ENCODE measurements at places on chromosomes 5 and 9. TPM values are rescaled to one million over a fixed set of nuclear protein-coding genes. Genes with fewer than 3 reads are reported as not detected.

Gene CCNJL
- 3.3 TPM for total RNA-seq

Gene CCDC69
- 45.8 TPM for total RNA-seq

Gene CA9
- not detected for total RNA-seq

Gene RLN2
- not detected for total RNA-seq

Gene LCP2
- 45.2 TPM for total RNA-seq

Gene GDF9
- 0.40 TPM for total RNA-seq

Gene IFNB1
- total RNA-seq = not detected

Gene KCNT1
- 0.53 TPM for total RNA-seq

Gene IGIP
- total RNA-seq = 34.7 TPM

Gene TMEM171
- 1.0 TPM for total RNA-seq

Gene COL15A1
- 94.6 TPM for total RNA-seq
